ENCODE measurements at places on chromosomes 11 and 22.
A peak's percentile ranks its signal among the peaks of the same experiment; 100 is the strongest.

DNA sequence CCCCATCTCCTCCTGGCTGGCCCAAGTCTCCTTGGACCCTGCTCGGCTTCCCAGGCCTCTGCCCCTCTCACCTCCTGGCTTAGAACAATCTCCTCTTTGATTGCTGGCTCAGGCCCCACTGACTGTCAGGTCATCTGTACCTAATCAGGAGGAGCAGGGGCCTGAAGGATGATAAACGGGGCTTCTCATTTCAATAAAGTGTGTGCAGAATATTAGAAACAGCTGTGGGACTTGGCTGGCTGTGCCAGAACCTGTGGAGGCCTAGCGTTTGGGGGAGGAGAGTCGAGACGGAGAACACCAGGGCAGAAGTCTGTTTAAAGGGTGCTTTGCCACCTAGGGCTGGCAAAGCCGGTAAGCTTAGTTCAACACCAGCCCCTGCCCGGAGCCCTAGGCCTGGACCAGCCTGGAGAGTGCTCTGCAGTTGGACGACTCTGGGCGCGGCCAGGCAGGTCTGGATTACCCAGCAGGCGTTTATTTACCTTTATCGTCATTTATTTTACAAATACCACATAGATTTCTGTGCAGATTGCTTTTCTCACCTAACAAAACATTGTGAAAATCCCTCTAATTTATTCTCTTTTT, 10.1 kb upstream of the VSIG10L2 start:
- DNase-seq, result peak; percentile 51

GRCh38 chr11:6505577-6506240, 8.6 kb downstream of the DNHD1 start:
- DNase-seq, result peak; percentile 17

DNA sequence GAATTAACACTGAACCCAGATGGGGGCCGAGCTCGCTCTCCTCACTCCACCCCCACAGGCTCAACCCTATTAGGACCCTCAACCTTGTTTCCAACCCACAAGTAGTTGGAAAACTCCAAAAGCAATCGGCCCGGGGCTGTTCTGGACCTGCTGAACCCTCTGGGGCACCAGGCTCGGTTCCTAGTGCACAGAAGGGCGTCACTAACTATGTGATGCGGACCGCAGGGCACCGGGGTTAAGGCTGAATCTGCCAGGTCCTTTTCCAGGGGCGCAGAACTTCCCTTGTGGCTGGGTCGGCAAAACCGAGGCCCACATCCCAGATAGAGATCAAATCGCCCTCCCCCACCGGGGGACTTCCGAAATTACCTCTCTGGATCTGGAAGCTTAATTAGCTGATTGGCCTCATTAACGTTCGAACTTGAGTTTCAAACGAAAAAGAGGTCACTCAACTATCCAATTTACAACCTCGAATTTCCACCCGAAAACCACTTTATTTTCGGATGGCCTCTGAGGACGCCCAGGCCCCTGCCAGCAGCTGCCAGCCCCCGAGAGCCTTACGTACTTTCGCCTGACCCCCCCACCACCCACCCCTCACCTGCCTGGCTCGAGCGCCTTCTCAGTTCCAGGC, 1.7 kb downstream of the SHANK2 start:
- no peak for DNase-seq

GRCh38 chr11:18243783-18244362, 4.6 kb downstream of the SAA2 start:
- DNase-seq, result peak; percentile 23

GRCh38 chr11:6544921-6545850, 48.1 kb downstream of the DNHD1 start:
- no peak for DNase-seq

GRCh38 chr22:24265734-24266133, 4.9 kb upstream of the SPECC1L start:
- DNase-seq, result no peak

- no peak for DNase-seq
These were observed 33.4 kb downstream of the IGLL5 start for GRCh38 chr22:22920910-22921550.

All from fibroblast of skin of left biceps (primary cell).